ENCODE measurements at places on chromosomes 3 and 15. TPM values are rescaled to one million over a fixed set of nuclear protein-coding genes. Genes with fewer than 3 reads are reported as not detected.

DNA sequence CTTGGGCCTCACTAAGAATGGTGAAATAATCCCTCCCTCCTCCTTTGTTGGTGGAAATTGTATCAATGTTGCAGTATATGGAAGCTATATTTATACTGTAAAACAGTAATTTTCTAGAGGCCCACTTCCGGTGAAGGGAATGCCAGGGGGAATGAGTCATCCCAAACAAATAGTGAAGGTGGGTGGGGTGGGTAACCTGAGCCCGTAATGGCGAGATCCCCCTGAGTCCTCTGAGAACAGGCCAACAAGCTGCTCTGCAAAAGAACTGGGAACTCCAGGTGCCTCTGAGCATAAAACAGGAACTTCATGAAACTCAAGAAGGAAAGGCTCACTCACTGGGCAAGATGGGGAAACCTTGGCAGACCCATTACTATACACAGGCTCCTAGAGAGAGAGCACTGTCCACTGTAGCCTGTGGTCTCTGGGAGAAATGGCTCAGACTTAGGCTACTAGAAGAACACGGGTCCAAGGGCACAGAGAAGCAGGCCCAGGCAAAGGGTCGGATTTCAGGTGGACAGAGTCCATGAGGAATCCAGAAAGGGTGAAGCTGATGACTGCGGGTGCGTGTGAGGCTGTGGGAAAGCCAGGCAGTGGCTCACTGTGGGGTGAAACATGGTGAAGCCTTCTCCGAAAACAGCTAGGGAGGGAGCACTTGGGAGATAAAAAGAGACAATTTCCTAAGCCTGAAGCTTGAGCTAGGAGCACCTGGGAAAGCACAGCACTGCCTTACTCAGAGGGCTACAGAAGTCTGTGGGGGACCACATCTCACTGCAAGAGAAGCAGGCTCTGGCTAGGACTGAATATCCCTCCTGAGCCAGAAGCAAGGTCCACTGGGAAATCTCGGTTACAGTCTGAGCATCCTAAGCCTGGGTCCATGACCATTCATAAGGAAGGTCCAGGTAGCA, 19.8 kb downstream of the LARP6 start:
- no peak for DNase-seq

Gene KNL1
- 18.1 TPM for total RNA-seq

DNA sequence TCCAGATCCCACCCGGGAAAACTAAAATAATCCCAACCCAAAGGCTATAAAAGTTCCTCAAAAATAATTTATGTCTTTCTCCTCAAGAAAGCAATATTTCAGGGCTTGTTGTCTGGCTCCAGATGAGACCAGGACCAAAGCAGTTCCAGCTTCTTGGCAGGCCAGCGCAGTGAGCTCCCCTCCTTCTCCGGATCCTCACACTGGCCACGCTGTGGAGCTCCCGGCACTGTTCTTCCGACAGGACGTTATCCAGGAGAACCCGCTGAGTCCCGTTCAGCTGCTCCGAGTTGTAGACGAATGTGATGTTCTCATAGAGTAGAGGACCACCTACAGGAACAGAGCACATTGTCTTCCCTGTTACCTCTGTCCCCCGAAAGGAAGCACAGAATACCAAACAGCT, 146.3 kb downstream of the P3H2 start:
- no peak for DNase-seq

DNA sequence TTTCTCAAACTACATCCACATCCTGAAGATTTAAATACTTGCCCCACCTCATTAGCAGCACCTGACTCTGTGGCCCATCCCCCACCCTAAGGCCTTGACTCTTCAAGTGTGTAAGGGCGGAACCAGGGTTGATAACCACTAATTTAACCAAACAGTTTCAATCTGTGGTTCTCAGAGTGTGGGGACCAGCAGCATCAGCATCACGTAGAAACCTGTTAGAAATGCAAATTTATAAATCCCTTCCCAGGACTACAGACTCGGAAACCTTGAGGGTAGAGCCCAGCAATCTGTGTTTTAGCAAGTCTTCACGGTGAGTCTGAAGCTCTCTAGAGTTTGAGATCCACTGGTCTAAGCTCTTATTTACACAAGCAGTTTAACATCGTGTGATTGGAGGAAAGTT, 12.4 kb downstream of the GNB4 start:
- DNase-seq, result no peak

GRCh38 chr3:4644951-4645350, 151.8 kb downstream of the ITPR1 start:
- no peak for DNase-seq

Gene CBLB
- 19.0 TPM for total RNA-seq

DNA sequence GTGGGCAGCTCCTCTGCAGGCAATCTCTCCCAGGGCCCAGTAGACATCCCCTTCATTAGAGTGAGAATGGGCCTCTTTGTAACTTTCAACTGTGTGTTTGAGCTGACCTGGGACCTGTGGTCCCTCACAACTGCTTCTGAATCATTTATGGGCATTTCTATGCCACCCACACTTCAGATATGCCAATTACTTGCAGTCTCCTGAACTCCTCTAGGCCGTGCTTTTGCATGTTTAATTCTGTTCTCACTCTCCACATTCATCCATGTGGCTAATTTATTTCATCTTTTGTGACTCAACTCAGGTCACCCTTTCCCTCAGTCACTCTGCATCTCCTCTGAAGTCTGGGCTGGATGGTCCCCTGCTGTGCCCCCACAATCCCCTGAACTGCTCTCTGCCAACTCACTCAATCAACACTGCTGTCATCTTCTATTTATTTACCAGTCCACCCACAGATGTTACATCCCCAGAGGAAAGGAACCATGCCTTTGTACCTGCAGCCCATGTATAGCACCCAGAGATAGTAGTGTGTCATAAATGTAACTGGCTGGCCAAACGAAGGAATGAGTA, 364.7 kb downstream of the EPHB1 start:
- no peak for DNase-seq

DNA sequence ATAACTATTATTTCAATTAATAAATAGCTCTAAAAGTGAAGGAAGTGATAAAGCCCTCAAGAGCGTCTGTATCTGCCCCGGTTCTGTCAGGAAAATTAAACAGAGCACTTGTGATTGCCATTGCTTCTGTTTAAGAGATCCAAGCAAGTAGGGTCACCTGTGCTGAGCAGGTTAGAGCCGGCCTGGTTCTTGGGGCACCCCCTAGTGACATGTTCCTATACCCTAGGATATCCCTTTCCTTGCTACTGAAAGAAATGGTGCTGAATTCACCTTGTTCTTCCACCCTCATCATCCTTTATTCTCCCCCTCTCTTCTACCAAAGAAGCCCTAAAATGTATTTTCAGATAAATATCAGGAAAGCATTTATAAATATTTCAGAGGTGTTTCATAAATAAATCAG, 323.5 kb downstream of the RORA start:
- DNase-seq, result no peak

Gene NR2E3
- not detected for total RNA-seq

Gene SERP1
- total RNA-seq, result 198 TPM

DNA sequence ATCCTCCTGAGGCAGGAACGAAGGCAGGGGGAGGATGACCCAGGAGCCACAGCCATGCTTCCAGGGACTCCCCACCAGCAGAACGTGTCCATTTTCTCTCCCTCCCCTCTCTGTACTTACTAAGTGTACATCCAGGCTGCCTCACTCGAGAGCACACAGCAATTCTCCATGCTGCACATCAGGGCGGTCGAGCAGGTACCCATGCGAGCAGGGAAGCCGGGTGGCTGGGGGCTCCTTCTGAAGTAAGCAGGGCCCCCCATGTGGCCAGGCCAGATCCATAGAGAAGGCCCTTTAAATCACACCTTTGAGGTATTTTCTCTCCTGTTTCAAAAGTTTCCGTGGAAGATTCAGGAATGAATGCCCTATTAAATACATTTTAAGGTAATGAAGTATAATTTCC, 41.2 kb upstream of the SLC6A11 start:
- DNase-seq, result no peak

- no peak for DNase-seq
Measured at GRCh38 chr3:133503409-133503808, 70.1 kb upstream of the CDV3 start.

Gene BUB1B
- total RNA-seq, result 26.8 TPM

DNA sequence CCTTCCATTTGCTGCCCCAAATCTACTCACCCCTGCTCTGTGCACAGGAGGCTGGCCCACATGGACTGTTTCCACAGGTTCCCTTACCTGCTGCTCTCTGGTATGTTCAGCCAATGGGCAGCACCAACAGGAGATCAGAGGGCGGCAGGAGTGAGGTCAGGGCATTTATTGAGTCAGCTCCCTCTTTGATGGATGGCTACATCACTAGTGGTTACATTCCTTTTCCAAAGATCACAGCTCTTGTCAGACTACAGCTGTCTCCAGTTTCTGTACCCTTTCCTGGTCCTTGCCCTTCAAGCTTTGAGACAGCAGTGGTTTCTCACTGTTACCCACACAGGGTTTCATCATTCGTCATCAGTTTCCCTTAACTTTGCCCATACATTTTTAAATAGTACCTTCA, 325.1 kb downstream of the SUCLG2 start:
- no peak for DNase-seq

DNA sequence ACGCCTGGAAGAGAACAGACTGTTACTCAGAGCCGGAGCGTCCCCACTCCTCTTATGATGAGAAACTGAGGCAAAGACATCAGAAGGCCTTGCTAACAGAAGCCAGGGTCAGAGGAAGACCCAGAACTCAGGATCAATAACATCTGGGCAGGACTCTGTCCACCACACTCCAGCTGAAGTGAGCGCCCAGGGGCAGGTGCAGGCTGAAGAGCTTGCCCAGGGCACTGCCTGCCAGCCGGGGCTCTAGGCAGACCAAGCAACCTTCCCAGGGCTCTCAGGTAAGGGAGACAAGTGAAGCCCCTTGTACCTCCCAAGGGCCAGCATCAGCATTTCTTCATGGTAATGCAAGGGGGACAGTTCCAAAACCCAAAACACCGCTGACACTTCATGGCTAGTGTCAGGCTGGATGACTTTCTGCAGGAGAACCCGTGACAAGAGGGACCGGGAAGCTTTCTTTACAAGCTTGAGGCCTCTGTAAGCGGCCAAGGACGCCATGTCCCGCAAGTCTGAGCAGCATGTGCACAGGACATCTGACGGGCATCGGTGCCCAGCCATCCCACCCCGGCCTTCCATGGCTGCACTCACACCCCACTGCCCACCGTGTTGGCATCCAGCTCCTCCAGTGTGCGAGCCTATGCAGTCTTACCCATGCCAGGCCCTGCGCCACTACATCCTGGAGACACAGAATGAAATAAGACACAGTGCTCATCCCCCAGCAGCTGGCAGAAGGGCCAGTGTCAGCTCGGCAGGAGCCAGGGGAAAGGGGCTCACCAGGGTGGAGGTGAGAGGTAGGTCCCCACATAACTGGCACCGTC, 14.1 kb downstream of the XXYLT1 start:
- no peak for DNase-seq

DNA sequence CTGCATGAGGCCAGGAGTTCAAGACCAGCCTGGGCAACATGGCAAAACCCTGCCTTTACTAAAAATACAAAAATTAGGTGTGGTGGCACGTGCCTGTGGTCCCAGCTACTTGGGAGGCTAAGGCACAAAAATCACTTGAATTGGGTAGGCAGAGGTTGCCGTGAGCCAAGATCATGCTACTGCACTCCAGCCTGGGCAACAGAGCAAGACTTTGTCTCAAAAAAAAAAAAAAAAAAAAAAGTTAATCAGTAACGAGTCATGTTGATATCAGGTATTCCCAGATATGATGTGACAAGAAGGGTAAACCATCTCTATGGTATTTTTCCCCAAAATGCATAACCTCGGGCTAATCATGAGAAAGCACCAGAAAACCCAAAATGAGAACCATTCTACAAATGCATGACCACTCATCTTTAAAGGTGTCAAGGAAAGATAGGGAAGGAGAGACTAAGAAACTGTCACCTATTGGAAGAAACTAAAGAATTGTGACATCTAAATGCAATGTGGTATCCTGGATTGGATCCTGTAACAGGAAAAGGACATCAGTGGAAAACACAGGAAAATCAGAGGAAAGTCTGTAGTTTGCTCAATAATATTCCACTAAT, 66.5 kb upstream of the MAP4 start:
- DNase-seq, result no peak

GRCh38 chr3:73351423-73352071, 273.2 kb downstream of the PDZRN3 start:
- no peak for DNase-seq

- no peak for DNase-seq
Measured at GRCh38 chr3:185330644-185331043, 32.3 kb upstream of the MAP3K13 start.

Gene TRMT10C
- total RNA-seq, result 38.8 TPM

- DNase-seq, result no peak
Measured at GRCh38 chr3:23283625-23284024, 80.5 kb downstream of the UBE2E2 start.

- DNase-seq, result no peak
Measured at GRCh38 chr15:93317772-93318171, 228.8 kb upstream of the RGMA start.

Gene GOLGA6B
- total RNA-seq, result not detected

Gene SMCO1
- not detected for total RNA-seq

DNA sequence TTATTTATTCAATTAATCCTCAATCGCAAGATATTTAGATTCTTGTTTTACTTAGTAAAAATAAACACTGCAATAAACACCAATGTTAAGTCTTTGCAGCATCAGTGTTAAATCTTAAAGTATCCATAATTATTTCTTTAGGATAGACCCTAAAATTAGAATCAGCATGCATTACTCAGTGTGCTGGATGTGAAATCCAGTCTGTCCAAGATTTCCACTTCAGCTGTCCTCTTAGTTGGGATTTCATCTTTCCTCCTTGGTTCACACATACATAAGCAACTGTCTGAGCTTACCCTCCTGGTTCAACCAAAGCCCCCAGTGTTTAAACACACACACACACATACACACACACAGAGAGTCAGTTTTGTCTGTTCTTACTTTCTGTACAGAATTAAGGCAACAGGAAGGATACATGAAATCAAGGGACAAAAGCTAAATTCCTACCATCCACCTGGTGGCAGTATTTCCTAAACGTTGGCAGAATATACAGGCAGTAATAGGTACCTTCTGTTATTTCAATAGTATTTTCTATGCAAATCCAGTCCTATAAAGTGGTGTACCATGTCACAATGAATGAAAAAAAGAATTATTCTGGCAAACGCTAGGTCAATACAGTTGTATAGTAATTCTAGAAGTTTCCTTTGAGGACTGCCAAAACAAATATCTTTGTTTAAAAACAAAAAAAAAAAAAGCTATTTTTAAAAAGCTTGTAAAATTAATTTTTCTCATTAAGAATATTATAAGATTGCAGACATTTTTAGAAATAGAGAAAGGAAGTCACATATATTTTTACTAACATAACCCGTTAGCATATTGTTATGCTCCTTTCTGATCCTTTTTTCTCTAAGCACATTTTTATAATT, 27.3 kb upstream of the DMXL2 start:
- peak; percentile 17 for DNase-seq

Gene GOLGA8J
- not detected for total RNA-seq

DNA sequence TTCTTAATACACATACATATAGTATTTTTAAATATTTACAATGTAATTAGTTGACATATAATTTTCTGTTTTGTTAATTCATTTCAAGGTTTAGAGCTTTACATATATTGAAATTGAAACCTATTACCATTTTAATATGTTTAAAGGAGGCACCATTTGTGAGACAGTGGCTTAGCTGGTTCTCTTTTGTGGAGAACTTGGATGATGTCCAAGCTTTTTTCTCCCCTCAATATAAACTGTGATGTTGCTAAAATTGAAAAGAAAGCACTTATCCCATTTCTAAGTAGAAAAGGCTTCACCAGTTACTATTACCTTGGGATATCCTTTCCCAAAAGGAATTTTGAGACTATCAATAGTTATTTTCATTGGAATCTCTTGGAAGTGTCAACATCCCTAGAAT, 707.2 kb downstream of the NTRK3 start:
- no peak for DNase-seq
